MG63 (cell line): ENCODE measurements at places on chromosomes 11 and 22. TPM values are rescaled to one million over a fixed set of nuclear protein-coding genes. Genes with fewer than 3 reads are reported as not detected.

DNA sequence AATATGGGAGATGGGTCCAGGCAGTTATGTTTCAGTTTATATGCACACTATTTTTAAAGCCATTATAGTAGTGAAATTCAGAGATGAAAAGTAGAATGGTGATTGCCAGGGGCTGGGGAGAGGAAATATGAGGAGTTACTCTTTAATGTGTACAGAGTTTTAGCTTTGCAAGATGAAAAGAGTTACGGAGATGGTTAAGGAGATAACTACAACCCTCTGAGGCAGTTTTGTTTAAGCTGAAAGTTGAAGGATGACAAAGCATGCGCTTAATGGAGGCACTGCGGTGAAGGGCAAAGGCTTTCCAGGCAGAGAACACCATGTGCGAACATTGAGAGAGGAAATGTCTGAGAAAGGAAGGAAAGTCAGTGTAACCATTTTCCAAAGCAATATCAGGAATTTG, 18.2 kb upstream of the BMAL1 start:
- DNase-seq: no peak

The TNKS1BP1 gene
- 39.4 and 86.8 TPM in 2 replicates for total RNA-seq

DNA sequence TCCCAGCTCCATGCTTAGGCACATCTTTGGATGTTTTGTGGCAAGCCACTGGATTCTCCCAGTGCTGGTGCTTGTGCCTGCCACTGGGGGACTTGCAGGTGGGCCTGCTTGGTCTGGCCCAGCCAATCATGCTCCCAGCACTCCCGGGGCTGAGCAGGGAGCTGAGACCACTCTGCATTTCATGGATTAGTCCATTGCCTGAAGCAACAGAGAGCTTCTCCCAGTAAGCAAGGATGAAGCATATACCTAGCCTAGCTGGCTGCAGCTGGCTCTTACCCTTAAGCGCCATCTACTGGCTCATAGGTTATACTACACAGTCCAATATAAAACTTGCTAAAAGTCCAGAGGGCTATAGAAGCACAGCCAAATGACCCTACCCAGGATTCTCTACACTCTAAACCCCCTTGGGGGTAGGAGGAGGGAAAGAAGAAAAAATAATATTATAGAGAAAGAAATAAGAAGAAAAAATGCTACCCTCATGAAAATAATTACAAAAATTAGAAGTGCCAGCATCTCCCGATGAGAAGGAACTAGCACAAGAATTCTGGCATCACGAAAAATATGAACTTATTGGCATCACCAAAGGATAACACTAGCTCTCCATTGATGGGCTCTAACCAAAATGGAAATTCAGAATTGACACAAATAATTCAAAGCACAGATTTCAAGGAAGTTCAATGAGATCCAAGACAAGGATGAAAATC, 275.3 kb downstream of the C11orf87 start:
- peak; percentile 9 for DNase-seq

The NECTIN1 gene
- total RNA-seq: 2.2 and 5.3 TPM in 2 replicates

- no peak for DNase-seq
Measured at GRCh38 chr22:26573026-26573662, 16.8 kb downstream of the TPST2 start.

DNA sequence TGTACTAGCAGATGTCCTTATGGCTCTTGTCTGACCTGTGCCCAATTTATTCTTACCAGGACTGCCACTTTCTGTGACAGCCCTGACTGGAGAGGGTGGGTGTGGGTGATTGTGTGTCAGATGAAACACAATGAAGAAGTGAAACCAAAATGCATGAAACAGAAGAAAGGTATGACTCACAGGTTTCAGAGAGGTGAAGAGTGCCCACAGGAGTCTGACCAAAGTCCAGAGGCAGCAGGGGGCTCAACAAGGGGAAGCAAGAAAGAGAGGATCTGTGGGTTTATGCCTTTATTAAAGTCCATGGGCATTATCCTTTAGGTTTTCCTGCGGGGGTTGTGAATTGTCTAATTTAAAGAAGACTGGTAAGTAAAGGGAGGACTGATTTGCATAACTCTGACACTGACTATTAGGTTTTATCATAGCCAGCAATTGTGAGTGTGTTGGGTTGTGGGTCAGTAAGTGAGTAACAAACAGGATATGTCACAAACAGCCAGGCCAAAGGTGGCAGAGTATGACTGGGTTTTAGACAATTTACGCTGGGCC, 3.9 kb upstream of the OR4C6 start:
- no peak for DNase-seq

DNA sequence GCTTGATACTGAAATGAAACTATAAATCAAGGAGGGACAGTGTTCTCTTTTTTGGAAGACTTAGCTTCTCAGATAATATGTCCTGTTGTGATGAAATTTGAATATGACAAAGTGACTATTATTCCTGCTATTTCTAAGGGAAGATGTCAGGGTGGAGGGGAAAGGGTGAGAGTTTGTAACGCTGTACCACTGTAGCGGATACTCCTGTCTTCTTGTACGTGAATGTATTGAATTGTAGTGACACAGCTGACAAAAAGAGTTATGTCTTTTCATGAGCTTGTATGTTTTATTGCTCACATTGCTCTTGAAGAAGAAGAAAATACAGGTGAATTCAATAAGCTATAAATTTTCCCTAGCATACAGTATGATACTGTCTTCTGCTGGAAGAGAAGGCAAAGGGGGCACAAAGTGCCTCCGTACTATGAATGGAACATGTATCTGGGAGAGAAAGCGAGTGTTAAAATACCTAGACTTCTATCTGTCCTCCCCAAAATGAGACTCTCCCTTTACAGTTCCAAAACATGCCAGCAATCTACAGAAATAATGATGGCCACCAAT, 538.5 kb upstream of the LRRC4C start:
- no peak for DNase-seq

The DSCAML1 gene
- not detected in 2 replicates for total RNA-seq

DNA sequence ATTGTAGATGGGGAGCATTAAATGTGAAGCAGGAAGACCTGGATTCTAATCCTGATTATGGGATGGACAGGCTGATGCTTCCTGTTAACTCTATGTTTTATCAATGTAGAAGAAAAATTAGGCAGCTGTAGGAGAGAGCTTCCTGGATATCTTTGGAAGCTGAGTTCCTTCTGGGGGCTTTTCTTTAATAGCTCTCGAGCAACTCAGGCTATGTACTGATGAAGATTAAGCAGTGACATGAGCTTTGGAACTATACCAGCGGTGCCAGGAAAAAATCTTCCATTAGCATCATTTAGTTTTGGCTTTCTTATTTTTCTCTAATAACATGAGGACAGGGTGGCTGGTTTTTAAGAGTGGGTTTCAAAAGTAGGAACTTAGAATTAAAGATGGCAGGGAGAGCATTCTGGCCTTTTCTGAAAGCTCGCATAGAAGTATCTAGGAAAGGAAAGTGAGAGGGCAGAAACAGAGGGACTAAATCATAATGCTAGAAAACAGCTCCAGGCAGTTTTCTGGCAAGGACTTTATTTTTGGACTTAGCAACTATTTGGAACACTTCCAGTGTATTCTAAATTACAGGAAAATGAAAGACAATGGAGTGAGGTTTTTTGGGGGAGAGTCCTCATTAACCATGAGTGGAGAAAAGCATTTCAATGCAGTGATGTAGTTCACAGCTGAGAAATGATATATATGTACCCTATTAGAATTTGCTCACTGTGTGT, 69.2 kb upstream of the RRM1 start:
- DNase-seq: no peak

The APOL5 gene
- total RNA-seq: not detected in 2 replicates

DNA sequence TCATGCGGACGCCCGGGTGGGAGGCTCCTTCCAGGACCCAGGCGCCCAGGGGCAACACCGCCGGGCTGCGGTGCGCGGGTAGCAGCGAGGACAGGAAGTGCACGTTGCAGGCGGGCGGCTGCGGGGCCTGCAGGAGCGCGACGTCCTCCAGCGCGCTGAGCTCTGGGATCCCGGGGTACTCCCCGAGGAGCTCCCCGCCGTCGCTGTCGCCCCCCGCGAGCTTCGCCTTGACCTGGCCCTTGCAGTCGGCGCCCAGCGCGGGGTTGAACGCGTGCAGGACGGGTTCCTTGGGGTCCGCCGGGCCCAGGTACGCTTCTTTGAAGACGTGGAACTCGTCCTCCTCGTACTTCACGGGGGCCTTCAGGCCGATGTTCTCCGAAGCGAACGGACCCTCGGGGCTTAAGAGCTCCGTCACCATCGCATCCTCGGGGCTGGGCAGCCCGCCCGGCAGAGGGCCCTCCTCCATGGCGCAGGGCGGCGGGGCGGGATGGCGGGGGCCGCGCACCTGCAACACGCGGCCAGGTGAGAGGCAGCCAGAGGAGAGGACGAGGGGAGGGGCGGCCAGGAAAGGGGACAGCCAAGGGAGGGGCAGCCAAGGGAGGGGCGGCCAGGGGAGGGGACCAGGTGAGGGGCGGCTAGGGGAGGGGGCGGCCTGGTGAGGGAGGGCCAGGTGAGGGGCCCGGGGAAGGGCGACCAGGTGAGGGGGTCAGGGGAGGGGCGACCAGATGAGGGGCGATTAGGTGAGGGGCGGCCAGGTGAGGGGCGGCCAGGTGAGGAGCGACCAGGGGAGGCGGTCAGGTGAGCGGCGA, 921 bp downstream of the TESMIN start:
- no peak for DNase-seq

- no peak for DNase-seq
Measured at GRCh38 chr22:46060292-46061123, 83.5 kb upstream of the WNT7B start.

- peak; percentile 47 for DNase-seq
Measured at GRCh38 chr11:612201-612960, 3.4 kb downstream of the IRF7 start.

The RAG1 gene
- 0.10 TPM in 1 of 2 replicates, not detected in the other for total RNA-seq

DNA sequence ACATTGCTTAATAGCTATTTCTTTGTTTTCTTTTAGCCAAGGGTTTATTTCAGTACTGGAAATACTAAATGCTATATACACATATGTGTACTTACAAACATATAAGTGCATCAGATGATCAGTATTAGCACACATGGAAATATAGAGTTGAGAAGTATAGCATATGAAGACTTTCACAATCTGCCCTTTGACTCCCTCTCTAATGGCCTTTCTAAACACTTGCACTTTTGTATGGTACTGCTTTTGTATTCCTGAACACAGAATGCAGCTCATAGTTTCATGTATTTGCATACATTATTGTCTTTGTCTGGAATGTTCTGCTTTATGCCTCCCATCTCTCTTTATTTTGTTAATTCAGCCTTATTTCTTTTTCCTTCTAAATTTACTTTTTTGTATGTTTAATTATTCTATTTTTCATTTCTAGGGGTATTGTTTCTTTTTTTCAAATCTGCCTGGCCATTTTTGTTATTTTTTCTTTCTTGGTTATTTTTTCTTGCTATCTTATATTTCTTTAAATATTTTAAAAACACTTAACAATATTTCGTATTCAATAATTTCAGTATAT, 28.8 kb downstream of the ACER3 start:
- DNase-seq: no peak

The TRIM49B gene
- total RNA-seq: not detected in 2 replicates

The FGF3 gene
- total RNA-seq: not detected in 2 replicates

DNA sequence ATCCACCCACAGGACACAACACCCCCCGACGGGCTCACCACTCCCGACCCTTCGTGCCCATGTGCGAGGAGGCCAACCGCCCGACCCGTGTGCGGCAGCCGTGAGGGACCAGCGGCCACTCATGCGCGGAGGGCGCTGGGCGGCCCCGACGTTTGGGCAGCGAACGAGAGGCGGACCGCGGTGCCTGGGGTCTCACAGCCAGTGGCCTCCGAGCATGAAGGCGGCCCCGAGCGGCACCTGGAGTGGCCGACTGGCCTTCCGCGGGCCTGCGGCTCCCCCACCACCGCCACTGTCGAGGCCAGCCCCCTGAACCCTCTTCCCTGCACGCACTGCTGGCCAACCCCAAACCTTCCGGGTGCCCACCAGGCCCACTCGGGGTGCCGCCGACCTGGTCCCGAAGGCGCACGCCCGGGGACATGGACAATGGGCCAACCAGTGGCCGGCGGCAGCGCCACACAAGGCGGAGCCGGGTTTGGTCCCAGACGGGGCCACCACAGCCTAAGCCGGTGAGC, 4274.9 kb upstream of the OR11H1 start:
- no peak for DNase-seq

- DNase-seq: no peak
Measured at GRCh38 chr11:133835593-133836548, 9.4 kb downstream of the SPATA19 start.

DNA sequence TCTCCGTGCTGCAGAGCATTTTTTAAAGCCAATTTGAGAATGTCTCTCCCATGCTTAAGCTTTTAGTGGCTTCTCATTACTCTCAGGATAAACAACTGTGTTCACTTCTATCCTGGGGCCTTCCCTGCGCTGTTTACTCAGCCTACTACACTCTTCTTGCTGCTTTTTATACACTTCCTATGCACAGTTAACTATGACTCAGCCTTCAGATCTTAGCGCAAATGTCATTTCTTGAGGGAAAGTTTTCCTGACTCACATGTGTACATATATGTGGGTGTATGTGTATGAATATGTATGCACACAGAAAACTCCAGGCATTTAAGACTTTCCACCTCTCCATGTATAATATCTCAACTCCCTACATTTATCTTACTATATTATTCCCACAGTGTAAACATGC, 9.8 kb downstream of the THAP12 start:
- DNase-seq: peak; percentile 43

The ARHGAP8 gene
- not detected in 2 replicates for total RNA-seq

DNA sequence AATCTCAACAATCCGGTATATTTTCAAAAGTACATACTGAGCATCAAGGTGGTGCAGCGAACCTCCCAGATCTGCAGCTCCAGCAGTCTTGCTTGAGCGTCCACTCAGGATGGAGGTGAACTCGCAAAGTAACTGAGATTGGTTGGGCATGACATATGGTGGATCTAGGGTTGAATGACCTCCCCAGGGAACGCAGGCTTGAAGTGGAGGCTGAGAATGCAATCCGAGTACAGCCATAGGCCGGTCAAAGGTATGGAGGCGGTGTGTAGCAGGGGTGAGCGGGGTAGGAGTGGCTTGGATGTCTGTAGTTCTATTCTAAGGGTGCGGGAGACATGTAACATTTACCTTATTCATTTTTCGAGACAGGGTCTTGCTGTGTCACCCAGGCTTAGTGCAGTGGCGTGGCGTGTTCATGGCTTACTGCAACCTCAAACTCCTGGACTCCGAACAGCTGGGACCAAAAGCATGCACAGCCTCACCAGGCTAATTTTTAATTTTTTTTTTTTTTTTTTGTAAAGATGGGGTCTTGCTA, 631 bp upstream of the C22orf39 start:
- peak; percentile 60 for DNase-seq

- DNase-seq: no peak
Measured at GRCh38 chr22:38292694-38293093, 19.9 kb upstream of the TMEM184B start.

DNA sequence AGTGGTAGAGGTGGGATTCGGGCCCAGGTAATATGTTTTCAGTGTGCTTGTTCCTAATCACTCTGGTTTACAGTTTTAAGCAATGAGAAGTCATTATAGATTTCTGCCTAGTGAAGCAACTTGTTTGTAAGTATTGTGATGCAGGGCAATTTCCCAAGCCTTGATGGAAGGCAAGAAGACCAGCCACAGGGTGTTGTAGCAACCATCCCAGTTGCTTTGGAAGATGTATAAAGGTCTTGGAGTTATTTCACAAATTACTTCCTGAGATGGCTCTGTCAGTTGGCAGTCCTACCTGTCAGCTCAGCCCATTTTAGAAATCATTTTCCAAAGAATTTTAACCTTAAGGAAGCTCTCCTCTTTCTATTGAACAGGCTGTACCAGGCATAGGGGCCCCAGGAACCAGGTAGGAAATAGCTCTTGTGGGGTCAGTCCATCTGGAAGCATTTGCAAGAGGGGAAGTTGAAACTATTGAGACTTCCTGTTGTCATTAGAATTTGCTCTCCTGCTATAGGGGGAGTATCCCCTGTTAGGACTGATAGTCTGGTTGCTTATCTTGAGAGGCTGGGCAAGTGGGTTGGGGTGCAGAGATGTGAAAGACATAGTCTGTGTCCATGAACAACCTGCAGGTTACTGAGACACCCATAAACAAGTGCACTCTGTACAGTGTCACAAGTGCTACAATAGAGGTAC, 47.9 kb downstream of the STIM1 start:
- no peak for DNase-seq

The TMPRSS5 gene
- total RNA-seq: not detected in 2 replicates
